A549 (cell line): ENCODE measurements at places on chromosomes 11 and 22.
A peak's percentile ranks its signal among the peaks of the same experiment; 100 is the strongest.

GRCh38 chr11:117097389-117098268 is 599 bp downstream of the SIK3 start:
- DNase-seq, result peak; percentile 27

- peak; percentile 82 for DNase-seq
Measured at GRCh38 chr22:38766076-38766777, 10.4 kb upstream of the SUN2 start.

GRCh38 chr11:78504708-78505107 is 70.0 kb downstream of the NARS2 start:
- no peak for DNase-seq

DNA sequence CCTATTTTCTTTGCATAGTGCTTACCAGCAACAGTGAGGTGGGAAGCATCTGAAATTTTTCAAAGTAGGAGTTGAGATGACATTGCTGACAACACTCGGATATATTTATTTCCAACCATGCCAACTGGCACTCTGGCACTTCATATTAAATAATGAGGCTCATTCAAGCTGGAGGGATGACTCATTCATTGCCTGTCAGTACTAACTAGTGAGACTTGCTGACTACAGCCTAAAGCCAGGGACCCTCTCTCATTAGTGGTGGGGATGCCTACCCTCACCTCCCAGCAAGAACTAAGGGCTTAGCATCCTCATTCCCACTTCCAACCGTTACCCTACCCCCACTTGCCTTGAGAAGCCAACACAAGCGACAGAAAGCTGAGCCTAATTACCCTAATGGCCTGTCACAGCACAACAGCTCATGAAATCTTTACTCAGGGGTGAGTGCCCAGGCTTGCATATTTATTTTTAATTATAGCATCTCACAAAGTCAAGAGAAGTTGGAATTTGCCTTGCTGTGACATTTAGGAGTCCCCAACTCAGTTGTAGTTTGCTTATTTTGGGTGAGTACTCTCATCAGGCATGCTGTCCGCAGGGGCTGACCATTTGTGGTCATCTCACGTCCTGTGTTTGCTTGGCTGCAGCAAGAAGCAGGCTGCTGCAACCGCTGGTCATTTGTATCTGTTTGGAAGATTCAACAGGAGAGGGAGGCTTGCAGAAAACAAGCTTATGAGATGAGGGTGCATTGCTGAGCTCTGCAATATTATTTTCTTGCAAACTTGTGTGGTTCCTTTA is 181.6 kb upstream of the POU2AF2 start:
- no peak for DNase-seq

GRCh38 chr11:84264066-84264465 is 977.9 kb upstream of the CCDC90B start:
- DNase-seq, result no peak

DNA sequence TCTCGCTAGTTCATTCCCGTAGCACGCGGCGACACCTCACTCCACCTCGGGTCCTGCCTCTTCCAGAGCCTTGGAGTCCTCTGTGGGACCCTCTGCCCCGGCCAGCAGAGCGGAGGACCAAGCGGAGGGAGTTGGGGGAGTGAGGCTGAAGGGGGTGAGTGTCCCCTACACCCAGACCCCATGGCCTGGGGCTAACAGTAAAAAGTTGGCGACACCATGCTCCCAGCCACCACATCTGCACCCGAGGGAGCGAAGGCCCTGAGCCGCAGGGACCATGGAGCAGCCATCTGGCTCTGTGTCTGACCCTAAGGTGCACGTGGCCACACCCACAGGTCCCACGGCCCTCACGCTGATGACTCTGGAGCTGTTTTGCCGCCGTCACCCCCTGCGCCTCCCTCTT is 293.8 kb downstream of the BRD1 start:
- no peak for DNase-seq

GRCh38 chr11:131851964-131852755 is 481.7 kb downstream of the NTM start:
- no peak for DNase-seq

DNA sequence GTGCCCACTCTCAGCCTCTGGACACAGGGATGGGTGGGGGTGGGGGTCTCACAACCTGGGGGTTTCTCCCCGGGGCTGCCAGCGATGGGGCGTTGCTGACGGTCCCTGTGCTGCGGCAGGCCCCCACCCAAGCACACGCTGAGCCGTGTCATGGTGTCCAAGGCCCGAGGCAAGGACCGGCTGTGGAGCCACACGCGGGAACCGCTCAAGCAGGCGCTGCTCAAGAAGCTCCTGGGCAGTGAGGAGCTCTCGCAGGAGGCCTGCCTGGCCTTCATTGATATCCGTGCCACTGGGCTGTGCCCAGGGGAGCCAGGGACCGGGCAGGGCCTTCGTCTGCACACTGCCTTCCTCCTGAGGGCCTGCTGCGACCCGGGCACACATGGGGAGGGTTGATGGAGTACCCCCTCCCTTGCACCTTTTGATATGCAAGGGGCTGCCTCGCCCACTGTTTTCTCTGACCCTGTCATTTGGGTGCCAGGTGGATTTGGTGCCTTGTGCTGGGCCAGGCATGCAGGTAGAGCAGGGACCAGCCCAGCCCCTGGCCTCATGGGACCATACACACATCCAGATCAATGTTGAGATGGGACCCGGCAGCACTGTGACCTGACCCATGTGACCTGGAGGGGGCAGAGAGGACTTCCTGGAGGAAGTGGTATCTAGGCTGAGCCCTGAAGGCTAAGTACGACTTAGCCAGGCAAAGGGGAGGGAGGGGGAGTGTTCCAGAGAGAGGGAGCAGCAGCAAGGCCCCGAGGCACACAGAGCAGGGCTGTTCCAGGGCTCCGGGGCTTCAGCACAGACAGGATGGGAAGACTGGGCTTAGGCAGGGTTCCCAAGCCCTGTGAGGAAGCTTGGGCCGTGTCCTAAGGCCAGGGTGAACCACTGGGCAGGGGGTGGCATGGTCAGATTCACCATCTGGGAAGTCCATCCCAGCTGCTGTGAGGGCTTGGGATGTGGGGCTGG is 75.2 kb downstream of the MYO7A start:
- DNase-seq, result no peak

DNA sequence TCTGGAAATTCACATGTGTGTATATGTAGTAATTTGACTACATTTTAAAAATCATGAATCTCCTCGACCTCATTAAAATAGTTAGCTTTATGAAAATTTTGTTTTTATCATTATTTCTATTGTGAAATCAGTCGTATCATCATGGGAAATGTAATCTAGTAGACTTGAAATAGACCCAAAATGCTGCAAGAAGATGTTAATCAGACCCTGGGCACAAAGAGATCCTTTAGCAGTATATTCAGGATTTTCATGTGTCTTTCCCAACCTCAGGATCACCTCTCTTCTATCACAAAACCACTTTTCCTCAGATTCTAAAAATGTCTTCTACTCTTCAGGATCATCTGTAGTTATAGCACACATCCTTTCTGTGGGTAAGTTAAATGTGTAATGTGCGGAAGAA is 74.9 kb upstream of the ADSL start:
- no peak for DNase-seq

DNA sequence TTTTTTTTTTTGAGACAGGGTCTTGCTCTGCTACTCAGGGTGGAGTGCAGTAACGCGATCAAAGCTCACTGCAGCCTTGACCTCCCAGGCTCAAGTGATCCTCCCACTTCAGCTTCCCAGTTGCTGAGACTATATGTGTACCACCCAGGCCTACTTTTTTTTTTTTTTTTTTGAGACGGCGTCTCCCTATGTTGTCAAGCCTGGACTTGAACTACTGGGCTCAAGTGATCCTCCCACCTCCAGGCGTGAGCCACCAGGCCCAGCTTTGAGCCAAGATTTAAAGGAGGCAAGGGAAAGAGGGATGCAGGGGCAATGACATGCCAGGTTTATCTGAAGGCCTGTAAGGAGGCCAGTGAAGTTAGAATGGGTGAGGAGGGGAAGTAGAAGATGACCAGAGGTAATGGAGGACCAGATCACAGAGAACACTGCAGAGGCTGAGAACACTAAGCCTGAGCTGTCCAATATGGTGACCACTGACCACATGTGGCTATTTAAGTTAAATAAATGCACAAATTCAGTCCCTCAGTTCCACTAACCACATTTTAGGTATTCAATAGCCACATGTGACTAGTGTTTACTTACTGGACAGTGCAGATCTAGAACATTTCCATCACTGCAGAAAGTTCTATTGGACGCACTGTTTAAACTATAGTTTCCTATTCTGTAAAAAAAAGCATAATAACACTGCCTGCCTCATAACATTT is 8.1 kb downstream of the DESI1 start:
- no peak for DNase-seq

DNA sequence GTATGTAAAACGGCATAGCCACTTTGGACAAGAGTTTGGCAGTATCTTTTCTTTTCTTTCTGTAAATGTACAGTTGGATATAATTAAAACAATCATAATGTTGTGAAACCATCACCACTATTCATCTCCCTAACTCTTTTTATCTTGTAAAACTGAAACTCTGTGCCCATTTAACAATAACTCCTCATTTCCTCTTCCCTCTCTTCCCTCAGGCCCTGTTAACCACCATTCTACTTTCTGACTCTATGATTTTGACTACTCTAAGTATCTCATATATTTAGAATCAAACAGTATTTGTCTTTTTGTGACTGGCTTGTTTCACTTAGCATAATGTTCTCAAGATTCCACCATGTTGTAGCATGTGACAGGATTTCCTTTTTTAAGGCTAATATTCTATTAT is 10.2 kb downstream of the SCUBE2 start:
- DNase-seq, result no peak

- DNase-seq, result no peak
Measured at GRCh38 chr11:61041755-61042518, 60.4 kb upstream of the CD5 start.

DNA sequence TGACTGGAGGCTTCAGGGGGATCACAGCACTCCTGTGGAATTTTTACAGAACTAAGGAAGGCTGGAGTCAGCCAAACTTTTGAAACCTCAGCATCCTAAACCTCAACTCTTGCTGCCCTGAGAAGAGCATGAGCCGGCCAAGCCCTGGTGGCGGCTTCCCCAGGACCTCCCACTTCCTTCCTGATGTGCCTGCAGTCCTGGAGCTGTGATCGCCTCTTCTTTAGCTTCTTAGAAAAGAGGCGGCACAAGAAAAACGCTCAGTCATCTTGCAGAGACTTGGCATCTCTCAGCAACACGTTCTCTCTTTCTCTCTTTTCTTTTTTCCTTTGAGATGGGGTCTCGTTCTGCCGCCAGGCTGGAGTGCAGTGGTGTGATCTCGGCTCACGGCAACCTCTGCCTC is 40.4 kb upstream of the AMPD3 start:
- no peak for DNase-seq

DNA sequence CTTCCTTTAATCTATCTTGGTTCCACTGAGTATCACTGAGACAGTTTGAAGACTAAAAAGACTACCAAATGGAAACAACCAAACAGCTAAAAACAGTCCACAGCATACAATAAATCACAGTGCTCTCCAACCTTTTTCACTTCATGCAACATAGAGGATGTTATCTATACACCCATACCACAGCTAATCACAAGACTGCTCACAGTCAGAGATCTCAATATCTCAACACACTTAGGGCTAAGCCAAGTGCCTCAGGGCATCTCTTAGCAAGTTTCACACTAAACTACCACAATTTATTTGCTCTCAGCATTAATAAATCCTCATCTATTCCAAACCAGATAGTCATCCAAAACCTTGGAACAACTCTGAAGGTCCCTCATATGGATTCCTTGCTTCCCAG is 129.4 kb downstream of the SBF2 start:
- no peak for DNase-seq

GRCh38 chr22:23305321-23305910 is 125.1 kb downstream of the BCR start:
- DNase-seq, result no peak

DNA sequence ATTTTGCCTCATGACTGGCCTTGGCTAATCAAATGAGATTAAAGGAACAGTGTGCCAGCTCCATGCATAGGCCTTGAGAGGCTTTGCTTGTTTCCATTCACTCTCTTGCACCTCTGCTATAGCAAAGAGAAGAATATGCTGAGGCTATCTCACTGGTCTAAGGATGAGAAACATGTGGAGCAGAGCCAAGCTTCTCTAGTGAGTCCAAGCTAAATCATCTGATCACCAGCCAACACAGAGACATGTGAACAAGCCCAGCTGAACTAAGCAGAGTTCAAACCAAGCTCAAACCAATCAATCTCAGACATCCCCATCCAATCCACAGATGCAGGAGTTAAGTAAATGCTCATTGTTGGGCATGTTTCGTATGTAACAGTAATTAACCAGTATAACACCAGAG is 69.4 kb upstream of the API5 start:
- no peak for DNase-seq

- DNase-seq, result peak; percentile 57
Measured at GRCh38 chr11:975827-976226, 50.2 kb downstream of the AP2A2 start.

DNA sequence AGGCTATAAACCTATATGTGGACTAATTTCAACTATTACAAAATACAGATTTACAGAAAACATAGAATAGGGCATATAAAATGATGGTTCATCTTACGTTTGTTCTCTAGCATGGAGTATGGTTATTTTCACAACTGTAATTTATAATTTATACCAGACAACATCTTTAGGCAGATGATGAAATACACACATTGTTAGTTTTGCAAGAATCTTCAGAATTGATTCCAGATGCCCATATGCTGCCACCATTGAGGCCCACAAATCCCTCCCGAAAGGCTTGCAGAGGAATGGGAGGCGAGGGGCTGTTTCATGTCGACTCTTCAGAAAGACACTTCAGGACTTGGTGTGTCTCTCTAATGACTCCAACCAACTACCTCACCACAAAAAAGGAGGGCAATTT is 6.2 kb downstream of the PTPN5 start:
- DNase-seq, result no peak

DNA sequence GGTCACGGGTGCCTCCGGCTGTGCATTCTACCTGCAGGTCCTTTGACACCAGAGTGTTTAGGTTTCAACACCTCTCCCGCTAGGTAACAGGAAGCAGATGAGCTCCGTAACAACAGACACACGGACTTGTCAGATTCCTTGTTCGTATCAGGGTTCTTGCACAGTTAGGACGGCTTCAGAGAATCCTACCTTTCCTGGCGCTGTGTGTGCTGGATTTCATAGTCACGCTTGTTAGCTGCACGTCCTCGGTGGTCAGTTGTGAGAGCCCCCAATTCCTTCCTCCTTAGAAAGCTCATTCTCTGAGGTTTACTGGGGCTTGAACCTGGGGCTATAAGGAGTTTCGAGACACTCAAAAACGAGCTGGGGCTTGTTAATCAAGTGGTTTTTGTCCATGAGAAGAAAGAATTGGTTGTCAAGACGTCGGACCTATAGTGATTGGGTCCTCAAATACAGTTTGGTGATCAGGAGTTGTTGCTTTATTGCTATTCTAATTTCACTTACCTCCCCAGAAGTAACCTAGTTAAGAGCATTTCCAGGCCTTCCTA is 664 bp downstream of the DDB2 start:
- DNase-seq, result peak; percentile 45
